ENCODE measurements at places on chromosomes 6 and 20.

DNA sequence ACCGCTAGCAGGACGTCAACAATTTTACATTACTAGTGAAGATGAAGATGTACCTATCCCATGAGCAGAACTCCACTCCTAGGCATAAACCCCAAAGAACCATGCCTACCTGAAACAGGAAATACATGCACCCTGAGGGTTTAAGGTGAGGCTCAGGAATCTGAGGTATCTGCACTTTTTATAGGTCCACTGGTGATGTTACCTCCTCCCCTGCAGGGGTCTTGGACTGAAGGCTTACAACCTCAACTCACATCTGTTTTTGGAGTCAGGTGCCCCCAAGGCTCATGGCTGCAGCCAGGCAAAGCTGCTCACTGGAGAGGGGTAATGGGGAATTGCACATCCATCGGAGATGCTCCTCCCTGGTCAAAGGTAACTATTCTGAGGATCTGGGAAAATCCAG is 132.5 kb upstream of the TRAF3IP2 start:
- no peak for DNase-seq

DNA sequence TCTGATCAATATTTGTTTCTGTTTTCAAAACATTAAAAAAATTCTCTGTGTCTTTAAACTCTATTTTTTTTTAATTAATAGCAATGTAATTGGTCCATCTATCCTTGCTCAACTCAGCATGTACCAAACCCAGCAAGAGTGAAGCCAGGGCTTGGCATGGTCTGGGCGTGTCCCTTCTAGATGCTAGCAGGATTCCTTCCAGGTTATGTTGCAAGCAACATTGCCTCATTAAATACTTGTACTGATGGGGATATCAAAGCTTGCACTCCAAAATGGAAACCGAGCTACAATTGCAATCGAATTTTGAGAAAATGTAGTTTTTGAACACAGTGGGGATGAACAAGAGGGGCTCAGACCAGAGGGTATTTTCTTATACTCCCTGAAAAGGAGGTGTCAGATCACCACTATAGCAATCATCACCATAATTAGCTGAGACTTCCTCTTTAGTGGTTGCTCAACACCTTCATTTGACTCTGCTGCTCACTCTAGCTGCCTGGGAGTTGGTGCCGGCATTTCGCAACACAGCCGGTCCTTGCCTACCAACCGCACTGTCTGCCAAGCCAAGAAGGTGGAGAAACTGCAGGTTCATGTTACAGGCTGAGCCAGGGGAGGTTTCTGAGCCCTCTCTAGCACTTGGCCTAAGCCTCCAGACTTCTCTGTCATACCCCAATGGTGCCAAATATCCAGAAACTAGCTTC is 67.8 kb upstream of the RALGAPA2 start:
- DNase-seq, result no peak

DNA sequence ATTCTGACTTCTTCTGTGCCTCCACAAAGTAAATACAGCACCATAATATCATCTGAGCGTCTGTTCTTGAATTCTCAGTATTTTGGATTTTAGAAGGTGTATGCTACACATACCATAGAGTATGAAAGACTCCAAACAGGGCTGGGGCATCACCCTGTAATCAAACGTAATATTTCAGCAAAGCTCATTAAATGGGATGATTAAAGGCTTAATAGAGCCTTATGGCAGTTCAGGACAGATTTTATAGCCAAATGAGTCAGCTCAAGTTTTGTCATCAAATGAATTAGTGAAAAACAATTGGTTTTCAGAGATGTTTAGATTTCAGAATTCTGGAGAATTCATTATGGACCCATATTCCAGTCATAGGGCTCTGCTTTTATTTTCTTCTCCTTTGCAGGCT is 68.9 kb downstream of the TULP4 start:
- no peak for DNase-seq

DNA sequence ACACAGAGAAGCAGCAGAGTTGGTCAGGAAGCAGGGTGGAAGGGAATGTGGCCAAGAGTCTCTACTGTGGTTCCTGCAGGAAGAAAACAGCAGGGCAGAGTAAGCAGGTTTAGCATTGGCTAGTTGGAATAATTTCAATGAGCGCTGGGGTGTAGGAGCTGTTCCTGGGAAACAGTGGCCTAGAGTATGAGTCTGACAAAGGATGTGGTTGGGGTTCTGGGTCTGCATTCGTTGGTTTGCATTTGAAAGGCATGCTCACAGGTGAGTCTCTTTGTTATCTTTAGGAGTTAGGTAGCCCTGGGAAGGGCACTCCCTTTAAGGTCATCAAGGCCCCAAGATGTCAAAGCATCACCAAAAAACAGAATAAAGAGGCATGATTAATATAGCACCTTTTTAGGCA is 911.6 kb upstream of the SLC35B3 start:
- DNase-seq, result no peak

DNA sequence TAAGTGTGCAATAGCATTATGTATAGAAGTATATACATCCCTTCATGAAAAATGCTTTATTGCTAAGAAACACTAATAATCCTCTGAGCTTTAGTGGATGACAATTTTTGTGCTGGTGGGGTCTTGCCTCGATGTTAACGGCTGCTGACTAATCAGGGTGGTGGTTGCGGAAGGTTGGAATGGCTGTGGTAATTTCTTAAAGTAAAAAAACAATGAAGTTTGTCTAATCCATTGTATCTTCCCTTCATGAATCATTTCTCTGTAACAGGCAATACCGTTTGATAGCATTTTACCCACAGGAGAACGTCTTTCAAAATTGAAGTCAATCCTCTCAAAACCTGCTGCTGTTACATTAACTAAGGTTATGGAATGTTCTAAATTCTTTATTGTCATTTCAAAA is 816.5 kb upstream of the GJE1 start:
- no peak for DNase-seq

GRCh38 chr20:46151936-46152335 is 33.8 kb downstream of the CD40 start:
- DNase-seq, result no peak

GRCh38 chr6:149182262-149182661 is 135.2 kb upstream of the TAB2 start:
- DNase-seq, result no peak

- peak; percentile 55 for DNase-seq
Measured at GRCh38 chr6:118770835-118771234, 119.4 kb upstream of the CEP85L start.

DNA sequence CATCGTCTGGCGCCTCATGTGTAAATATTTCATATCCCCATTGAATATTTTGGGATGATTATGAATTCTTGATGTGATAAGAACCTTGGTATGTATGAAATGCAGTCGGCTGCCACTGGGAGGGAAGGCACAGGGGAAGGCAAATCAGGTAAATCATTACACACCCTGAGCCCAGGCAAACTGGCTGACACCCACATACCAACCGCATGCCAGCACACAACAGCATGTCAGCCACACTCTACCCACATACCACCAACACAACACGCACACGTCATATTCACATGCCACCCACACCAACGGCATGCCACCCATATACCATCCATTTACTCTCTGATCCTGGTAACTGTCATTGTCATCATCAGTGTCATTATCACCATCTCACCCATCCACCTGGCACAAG is 28.3 kb upstream of the MDGA1 start:
- DNase-seq, result no peak

DNA sequence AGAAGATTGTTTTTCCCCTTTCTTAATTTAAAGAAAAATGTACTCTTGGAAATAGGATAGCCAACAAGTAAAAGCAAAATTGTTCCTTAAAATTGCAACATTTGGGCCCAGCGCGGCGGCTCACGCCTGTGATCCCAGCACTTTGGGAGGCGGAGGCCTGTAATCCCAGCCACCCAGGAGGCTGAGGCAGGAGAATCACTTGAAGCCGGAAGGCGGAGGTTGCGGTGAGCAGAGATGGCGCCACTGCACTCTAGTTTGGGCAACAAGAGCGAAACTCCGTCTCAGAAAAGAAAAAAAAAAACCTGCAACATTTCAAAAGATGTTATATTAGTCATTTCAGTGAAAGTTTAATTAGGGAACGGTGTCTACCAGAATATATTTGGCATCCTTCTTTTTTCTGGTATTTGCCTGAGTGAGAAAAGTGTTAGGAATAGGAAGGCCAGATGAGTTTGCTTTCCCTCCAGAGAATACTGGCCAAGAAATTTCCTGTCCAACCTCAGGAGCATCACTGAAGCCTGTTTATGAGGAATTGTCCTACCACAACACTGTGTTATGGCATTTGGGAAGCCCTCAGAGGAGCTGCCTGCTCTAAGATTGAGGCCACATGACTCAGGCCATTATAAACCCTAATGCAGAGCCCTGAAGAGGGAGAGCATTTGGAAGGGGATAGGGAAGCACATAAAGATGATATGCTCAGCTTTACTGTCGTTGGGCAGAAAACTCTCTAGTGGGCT is 1.2 kb upstream of the GJA1 start:
- no peak for DNase-seq

- DNase-seq, result no peak
Measured at GRCh38 chr20:48601798-48602197, 226.0 kb downstream of the PREX1 start.

GRCh38 chr6:29419516-29419915 is 4.8 kb downstream of the OR12D1 start:
- no peak for DNase-seq

DNA sequence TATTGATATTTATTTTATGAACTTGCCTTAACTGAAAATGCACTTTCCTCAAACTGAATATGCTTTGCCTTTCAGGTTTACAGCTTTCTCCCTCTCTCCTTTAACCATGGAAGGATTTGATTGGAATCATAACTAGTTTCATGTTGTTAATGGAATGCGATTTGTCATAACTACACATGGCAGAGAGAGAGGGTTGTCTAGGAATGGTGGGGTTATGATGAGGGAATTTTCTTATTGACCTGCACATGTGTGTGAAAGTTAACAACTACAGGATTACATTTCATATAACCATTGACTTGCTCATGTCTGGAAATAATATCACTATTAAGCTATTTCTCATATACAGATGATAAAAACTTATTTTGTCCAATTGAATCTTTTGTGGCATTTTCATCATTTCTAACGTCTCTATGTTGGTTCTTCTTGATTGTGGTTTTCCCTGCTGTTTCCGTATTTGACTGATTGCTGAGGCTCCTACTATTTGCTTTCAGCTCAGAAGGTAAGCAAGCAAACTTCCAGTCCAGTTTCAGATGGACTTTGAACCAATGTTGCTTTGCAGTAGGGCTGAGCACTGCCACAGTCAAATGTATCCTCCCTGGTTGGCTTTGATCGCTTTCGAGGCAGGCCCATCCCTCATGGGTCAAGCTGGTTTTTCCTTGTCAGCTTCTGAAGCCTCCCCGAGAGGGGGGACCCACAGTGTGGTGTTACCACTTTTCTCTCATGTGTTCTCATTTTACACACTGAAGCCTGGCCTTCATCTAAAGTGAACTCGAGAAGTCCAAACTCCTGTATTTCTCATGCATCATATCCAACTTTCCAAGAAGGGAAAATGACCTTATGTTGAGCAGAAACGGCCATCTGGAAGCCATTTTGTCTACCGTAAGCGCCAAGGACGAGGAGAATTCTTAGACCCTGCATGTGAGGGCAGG is 7.6 kb upstream of the CCN2 start:
- no peak for DNase-seq

DNA sequence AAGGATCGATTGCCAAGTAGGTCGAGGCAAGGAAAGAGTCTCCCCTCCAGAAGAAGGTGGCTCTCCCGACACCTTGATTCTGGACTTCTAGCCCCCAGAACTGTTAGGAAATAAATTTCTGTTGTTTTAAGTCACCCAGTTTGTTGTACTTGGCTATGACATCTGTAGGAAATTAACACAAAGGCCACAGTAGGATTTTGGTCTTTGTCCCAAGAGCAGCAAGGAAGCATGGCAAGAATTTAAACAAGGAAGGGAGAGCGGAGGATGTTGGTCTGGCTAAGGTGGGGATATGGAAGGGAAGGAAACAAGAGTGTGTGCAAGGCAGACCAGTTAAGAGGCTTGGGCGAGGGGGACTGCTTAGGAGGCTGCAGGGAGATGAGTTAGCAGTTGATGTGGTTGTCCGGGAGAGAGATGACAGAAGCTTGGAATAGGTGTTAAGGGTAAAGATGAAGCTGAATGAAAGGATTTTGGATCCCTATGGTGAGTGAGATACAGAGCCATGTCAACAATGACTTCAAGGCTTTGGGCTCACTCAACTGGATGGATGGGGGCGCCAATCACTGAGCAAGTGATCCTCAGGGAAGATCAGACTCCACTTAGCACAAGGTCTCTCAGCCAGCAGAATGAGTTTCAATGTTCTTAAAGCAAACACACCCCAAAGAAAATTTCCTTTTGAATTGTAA is 140.5 kb upstream of the ZNF217 start:
- no peak for DNase-seq
